G401 (cell line): ENCODE measurements at places on chromosomes 16 and 17. TPM values are rescaled to one million over a fixed set of nuclear protein-coding genes. Genes with fewer than 3 reads are reported as not detected.
A peak's percentile ranks its signal among the peaks of the same experiment; 100 is the strongest.

The CACNG4 gene
- total RNA-seq: 0.24 and 1.4 TPM in 2 replicates

DNA sequence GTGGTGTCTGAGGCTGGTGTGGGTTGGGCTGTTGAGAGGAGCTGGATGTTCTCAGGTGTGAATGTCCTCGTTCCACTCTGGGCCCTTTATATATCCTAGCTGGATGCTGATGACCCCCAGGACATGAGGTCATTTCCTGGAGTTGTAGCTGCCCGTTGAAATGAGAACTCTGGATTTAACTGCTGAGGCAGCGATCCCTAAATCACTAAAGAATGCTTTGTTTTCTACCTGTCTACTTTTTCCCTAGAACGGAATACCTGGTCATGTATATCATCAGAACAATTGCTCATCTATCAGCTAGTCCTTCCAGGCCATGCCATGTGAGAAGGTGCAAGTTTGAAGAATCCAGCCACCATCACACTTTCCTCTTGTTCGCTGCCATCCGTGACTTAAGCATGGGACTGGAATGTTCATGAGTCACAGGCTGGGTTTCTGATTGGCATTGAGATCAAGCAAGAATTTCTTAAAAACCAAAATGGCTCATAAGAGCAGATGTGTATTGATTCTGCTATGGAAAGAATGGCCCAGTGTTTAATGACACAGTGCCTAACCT lies at the start of gene KRTAP2-3:
TSS of gene KRTAP2-3 (minus strand) at position 63 of the 553 bp plus-strand sequence. CDS start 64 bp downstream, outside the sequence.
- no peak for DNase-seq

The VAC14 gene
- total RNA-seq: 66.8 and 69.2 TPM in 2 replicates

The PPP1R27 gene
- 0.31 TPM in 1 of 2 replicates, not detected in the other for total RNA-seq

GRCh38 chr17:64572682-64573154 lies 65.9 kb downstream of the CEP95 start:
- DNase-seq: no peak

DNA sequence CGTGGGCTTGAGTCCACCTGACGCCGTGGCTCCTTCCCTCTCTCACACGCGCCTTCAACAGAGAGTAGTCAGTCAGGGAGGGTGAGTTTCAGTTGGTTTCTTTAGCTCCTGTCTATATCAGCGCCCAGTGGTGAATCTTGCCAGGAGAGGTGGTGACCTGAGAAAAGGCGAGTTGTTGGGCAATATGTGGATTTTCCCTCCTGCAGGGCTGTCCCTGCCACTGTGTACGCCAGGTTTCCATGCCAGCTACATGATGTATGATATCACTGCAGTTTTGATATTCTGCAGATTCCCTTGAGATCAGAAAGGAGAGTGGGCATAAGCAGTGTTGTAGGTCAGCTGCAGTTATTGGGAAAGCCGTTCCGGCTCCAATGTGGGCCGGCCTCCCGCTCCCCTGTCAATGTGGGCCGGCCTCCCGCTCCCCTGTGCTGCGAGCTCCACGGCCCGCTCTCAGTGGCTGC lies 31.4 kb downstream of the BANP start:
- DNase-seq: no peak

DNA sequence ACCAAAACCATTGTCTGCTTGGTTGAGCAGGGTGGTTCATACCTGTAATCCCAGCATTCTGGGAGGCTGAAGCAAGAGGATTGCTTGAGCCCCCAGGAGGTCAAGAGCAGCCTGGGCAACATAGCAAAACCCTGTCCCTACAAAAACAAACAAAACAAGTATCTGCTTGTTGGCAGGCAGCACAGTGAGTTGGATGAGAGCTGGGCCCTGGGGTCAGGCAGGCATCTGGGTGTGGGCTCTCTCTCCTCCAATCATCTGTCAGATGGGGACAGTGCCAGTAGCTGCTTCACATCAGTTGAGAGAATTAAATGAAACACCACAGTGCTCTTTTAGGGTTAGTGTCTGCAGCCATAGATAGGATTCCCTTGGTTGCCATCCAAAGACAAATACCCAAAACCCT lies 5.8 kb downstream of the ARMC7 start:
- DNase-seq: no peak

The AANAT gene
- not detected in 2 replicates for total RNA-seq

GRCh38 chr17:46074540-46074939 lies 75.5 kb downstream of the STH start:
- DNase-seq: no peak

The PRSS27 gene
- total RNA-seq: 1.2 and 1.4 TPM in 2 replicates

DNA sequence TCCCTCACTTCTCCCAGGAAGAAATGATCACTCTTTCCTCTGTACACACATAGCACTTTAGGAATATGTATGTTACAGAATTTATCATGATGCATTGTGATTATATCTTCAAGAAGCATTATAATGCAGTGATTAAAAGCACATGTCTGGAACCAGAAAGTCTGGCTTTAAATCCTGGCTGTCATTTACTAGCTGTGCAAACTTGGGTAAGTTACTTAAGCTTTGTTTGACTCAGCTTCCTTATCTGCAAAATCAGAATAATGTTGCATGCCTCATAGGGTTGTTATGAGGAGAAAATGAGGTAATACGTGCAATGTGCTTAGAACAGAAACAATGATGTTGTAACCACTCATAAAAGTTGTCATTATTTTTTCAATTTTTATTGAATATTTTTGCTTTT lies 156.3 kb upstream of the ZKSCAN2 start:
- DNase-seq: no peak

- no peak for DNase-seq
These were observed 201.1 kb upstream of the MAF start for GRCh38 chr16:79801646-79802045.

- DNase-seq: peak; percentile 67
These were observed 9.7 kb downstream of the NEUROD2 start for GRCh38 chr17:39598047-39598481.

- no peak for DNase-seq
These were observed 64.6 kb downstream of the GOSR1 start for GRCh38 chr17:30541802-30542201.

The PABPN1L gene
- not detected in 2 replicates for total RNA-seq

The KRTAP1-5 gene
- not detected in 2 replicates for total RNA-seq

GRCh38 chr17:50793007-50793406 lies 25.7 kb upstream of the ANKRD40CL start:
- no peak for DNase-seq

- no peak for DNase-seq
These were observed 50.0 kb upstream of the TNRC6C start for GRCh38 chr17:77908501-77908900.

- DNase-seq: no peak
These were observed 1.1 kb downstream of the FLII start for GRCh38 chr17:18257268-18257981.

DNA sequence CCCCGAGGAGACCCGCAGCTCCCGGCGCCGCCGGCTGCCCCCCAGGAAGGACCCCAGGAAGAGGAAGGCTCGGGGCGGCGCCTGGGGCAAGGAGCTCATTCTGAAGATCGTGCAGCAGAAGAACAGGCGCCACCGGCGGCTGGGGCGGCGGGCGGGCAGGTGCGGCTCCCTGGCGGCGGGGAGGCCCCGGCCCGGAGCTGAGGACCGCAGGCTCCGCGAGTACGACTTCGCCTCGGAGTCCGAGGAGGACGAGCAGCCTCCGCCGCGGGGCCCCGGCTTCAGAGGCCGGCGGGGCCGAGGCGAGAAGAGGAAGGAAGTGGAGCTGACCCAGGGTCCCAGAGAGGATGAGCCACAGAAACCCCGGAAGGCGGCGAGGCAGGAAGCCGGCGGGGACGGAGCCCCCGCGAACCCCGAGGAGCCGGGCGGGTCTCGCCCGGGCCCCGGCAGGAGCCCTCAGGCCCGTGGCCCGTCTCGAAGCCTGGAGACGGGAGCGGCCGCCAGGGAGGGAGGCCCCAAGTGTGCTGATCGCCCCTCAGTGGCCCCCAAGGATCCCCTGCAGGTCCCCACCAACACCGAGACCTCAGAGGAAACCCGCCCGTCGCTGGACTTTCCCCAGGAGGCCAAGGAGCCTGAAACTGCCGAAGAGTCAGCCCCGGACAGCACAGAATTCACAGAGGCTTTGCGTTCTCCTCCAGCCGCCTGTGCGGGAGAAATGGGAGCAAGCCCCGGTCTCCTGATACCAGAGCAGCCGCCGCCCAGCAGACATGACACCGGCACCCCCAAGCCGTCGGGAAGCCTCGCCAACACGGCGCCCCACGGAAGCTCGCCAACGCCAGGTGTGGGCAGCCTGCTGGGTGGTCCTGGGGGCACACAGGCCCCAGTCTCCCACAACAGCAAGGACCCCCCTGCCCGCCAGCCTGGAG lies 22.3 kb upstream of the ZFPM1 start:
- DNase-seq: no peak

The RNU2-1 gene
- total RNA-seq: not detected in 2 replicates

DNA sequence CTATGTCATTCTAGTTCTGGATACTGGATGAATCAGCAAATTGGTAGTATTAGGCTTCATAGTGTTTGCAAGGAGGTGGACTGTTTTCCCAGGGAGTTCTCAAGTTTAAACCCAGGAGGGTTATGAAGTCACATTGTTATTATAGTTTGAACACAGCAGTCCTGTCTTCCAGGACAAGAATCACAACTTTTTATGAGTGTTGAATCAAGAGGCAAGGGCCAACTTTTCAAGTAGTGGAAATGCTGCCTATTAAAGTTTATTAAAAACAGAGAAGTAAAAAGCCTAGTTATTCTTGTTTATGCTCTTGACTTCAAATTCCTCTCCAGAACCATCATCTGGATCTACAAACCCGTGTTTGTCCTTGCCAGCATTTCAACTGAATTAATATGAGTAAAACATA lies 86.3 kb upstream of the GOT2 start:
- no peak for DNase-seq

The CACNG3 gene
- total RNA-seq: not detected in 2 replicates

DNA sequence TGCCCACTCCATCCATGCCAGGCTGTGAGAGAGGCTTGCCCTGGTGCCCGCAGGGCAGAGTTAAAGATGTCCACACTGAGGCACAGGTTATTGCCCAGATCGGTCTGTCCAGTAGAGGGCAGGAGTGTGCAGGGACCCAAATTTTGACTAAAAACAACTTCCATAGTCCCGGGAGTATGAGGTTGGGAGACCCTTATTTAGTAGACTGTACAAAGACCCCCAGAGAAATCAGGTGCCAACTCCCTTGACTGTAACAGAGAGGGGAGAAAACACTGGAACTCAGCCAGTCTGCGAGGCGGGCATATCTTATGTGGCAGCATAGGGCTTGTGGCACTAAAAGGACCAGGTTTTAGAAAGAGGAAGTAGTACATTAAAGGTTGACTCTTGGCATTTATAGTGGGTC lies 43.4 kb downstream of the HNF1B start:
- DNase-seq: no peak

DNA sequence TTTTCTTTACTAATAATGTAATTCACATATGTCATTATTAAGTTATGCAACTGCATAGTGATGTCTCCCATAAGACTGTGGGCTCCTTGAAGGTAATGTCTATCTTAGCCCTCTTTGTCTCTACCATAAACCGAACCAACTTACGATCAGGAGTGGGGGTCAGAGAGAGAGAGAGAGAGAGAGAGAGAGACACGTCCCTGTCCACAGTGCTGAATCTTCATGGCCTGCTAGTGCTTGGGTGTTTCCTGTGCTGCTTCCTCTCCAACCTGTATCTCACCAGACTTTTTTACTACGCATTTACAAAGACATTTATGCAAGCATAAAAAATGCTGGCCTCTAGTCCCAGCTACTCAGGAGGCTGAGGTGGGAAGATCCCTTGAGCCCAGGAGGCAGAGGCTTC lies 52.2 kb upstream of the HAPSTR1 start:
- DNase-seq: no peak

DNA sequence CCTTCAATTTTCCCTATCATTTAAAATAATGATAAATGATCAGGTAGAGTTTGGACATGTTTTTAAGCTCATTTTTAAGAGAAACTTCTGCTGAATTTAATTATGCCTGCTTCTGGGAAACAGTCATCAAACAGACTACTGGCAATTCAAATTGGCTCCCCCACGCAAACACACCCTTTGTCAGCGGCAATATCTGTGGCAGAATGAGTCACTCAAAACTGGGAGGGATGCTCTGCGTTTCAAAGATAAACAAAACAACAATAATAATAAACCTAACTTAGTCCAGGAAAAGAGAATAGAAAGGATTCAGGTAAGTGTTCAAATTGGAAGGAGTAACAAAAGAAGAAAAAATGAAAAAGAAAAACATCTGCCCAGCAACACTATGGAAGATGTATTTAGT lies 108.1 kb upstream of the ERCC4 start:
- DNase-seq: no peak

DNA sequence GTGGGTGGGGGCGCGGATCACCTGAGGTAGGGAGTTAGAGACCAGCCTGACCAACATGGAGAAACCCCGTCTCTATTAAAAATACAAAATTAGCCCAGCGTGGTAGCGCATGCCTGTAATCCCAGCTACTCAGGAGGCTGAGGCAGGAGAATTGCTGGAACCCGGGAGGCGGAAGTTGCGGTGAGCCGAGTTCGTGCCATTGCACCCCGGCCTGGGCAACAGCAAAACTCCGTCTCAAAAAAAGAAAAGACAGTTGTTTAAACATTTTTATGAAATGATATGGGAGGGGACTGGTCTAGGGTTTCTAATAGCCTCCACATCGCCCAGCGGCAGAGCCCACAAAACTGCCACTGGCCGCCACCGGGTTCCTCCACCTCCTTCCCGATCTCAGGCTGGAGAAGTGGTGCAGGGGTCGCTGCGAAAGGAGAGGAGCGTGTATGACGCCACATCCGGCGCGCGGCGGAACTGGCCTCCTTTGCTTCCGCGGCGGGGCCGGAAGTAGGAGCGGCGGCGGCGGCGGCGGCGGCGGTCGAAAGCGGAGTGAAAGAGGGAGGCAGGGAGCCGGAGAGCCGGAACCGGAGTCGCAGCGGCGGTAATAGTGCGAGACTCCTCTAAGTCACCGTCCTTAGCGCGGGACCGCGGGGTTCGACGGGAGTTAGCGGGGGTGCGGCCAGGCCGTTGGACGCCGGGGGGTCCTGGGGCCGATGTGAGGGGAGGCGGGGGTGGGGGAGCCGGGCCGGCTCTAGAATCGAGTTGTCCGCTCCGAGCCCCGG lies at the start of gene PPP4C:
TSS of gene PPP4C (plus strand) at position 492 of the 773 bp plus-strand sequence. CDS start 384 bp downstream, outside the sequence.
- peak; percentile 89 for DNase-seq

The GAS2L2 gene
- not detected in 2 replicates for total RNA-seq
